AG20443 (cell line): ENCODE measurements at places on chromosomes 7 and 10.

DNA sequence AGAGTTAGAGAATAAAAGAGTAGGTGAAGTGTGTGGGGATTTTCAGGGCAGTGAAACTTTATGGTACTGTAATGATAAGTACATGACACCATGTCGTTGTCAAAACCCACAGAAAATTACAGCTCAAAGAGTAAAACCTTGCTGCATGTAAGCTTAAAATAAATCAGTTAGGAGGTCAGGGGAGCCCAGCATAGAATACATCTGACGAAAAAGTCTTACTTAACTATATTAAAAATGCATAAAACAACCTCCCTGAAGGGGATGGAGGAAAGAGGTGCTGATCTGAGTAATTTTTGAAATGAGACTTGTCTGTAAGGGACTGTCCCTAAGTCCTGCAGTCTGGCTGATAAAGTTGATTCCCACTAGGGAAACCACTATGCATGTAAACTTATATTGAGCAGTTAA, 49.8 kb upstream of the AKR1E2 start:
- no peak for DNase-seq

- DNase-seq, result no peak
Observed at GRCh38 chr7:1120791-1121190, 32.9 kb downstream of the GPER1 start.

- DNase-seq, result no peak
Observed at GRCh38 chr7:87253589-87254087, 34.1 kb upstream of the TMEM243 start.

DNA sequence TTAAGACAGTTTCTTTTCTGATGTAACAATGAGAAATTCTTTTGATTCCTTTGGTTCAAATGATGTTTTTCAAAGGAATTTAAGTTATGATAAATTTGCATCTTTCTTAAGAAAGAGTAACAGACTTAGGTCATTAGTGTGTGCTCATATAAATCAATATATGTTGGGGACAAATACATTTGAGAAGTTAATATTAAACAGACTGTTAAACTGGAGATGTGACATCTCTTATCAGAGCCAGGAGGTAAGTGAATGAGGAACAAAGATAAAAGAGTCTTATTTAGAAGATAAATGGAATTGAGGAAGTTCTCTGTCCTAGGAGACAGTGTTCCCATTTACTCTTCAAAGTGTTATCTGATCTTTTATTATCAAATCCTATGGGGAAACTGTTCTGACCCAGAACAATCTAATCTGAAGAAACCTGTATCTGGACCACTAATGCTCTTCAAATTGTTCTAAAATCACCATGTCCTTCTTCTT, 104.8 kb upstream of the LAMB4 start:
- no peak for DNase-seq

DNA sequence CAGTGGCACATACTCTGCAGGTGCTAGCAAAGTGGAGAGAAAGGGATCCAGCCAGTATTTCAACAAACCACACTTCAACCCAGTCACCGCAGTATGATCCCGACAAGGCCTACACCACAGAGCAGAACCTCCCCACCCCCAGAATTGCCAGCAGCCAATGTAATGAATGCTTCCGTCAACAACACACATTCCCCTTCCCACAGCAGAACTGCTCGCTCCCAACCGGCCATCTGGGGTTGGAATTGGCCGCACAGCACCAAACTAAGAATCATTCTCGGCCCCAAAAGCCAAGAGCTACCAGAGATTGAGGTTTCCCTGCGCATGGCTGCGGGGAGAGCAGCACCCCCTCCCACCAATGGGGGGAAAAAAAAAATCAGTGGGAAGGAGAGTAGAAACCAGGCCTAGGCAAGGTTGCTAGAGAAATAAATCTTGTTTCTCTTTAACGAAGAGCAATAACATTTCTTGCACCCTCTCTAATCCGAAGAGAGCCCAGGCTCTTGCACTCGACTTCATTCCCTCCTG, 1.1 kb downstream of the WASL start:
- DNase-seq, result peak; percentile 63

GRCh38 chr7:2008936-2009540, 223.7 kb downstream of the MAD1L1 start:
- no peak for DNase-seq

DNA sequence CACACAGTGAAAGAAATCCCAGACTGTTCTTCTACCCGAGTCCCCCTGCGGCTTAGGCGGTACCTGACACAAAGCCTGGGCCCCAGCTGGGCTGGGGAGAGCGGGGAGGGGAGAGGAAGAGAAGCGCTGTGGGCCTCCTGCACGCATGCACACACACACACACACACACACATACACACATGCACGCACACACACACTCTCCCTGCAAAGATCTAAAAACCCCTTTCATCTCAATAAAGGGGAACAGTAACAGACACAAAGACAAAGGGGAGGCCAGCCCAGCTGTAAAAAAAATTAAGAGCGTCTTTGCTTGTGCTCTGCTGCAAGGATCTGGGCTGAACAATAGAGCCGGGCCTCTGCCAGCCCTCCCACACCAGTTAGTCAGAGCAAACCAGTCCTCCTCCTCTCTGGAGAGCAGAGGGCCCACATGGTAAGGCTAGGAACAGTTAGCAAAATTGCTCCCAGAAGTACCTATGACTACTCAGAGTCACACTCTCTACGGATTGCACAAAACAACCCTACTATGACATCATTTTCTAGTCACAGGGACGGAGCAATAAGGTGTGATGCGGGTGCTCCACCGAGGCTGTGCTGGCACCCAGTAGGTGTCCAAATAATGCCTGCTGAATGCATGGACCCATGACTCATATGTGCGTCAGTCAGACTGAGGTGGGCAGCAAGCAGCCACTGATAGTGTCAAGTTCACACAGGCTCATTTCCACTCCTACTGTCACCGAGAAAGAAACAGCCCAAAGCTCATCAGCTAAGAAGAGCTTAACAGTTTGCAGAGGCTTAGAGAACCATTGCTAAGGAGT, 9.2 kb downstream of the ITPRIP start:
- DNase-seq, result peak; percentile 78

DNA sequence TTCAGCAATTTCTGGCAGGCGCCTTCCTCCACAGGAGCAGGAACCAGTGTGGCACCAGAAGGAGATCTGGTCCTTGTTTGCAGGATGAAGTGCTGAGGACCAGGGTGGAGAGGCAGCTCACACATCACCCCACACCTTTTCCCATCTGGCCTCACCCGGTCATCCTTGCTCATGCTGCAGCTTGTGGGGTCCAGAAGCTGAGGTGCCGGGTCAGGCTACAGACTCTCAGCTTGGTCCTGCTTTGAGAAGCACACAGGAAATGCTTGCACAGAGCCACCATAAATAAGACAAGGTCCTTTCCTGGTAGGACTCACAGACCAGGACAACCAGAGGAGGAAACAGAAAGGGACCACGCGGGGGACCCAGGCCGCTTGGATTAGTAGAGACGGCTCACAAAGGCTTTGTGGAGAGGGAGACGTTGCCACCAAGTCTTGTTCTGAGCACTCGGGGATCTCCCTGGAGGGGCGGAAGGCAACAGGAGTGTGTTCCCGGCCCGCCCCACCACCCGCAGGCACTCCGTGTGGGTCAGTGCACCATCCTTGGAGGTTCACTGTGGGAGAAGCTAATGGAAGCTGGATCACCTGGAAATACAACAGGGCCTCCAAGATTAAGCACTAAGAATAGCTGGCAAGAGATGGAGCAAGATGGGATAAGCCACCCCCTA, 29.6 kb upstream of the EN2 start:
- no peak for DNase-seq

DNA sequence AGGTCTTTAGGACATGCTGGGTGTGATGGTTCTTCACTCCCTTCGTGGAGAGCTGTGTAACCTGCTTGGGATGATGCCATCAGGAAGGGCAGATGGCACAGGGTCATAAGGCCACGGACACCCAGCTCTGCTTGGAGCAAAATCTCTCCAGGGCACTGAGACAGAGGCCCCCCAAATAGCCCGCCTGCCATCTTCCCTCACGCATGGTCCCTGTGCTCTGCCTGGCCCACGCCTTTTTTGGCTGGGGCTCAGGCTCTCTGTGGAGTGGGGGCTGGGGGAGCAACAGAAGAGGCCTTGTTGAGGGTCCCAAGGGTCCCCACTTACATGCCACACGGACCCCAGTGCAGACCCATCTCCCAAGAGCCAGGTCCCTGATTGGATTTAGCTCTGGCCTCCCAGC, 93.3 kb upstream of the RET start:
- no peak for DNase-seq

- DNase-seq, result peak; percentile 88
Observed at GRCh38 chr10:86688398-86688921, 20.1 kb downstream of the LDB3 start.

- no peak for DNase-seq
Observed at GRCh38 chr10:132182591-132182990, 4.2 kb upstream of the DPYSL4 start.

GRCh38 chr7:1940402-1940786, 270.3 kb downstream of the ELFN1 start:
- DNase-seq, result no peak

DNA sequence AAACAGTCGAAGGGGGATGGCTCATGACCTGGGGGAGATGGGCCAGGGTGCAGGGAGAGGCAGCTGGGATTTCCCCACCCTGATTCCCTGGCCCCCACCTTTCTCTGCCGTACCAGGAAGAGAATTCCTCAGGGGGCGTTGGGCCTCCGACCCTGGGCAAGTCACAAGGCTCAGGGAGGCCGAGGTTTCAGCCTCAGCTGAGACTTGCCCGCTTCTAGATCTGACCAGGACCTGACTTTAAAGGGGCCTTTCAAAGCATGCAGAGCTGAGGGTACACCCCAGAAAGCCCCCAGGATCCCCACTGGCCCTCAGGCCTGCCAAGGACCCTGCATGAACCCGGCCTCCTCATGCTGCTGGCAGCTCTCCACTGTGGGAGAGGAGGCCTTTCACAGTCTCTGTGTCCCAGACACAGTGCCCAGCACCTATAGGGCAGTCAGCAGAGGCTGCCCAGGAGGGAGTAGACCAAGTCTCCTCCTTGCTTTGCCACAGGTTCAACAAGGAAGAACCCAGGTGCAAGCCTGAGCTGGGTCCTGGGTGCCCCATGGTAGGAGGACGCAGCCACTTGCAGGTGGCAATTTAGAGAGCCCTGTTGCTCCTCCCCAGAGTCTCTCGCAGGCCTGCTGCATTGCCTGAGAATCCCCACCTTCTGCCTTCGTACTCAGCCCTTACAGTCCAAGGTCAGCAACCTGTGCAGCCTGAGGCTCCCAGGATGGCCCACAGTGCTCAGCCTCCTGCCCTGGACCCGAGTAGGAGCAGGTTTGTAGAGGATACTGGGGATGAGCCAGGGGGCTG, 89.3 kb downstream of the CHST15 start:
- DNase-seq, result no peak

DNA sequence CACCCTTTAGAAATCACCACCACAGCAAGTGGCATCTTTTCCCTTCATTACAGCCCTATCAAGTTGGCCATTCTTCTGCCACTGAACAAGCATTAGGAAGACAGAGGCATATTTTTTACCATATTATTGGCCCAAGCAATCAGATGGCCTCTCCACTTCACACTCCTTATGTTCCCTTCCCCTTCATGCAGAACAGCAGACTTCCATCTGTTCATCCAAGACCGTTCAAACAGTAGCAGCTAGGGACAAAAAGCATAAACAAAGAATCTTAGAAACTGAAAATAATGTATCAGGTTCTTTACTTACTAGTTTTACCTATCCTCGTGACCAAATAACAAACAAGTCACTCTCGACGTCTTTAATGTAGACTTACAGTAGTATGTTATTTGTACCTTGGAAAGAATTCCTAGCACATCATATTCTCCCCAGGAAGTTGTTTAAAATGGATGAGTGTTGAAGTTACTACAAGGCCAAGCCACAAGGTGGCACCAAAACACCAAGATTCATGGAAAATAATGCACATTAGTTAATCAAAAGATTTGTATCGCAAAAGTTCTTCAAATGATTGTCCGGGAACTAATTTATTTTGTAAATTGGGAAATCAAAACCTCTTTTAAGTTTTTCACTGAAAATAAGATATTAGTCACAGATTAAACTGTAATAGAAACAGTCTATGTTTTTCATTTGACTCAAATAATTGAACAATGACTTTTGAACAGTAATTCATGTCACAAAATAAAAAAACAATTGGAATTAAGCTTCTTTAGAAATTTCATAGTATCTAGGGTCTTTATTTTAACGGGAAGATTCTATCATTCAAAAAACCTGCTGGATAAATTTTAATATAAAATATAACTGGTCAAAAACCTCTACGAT, 112.1 kb downstream of the VPS41 start:
- peak; percentile 55 for DNase-seq

- DNase-seq, result no peak
Observed at GRCh38 chr7:16711730-16712129, 41.8 kb upstream of the TSPAN13 start.

GRCh38 chr10:107687701-107688100, 523.2 kb upstream of the SORCS1 start:
- DNase-seq, result peak; percentile 9

- no peak for DNase-seq
Observed at GRCh38 chr10:69612760-69613159, 17.3 kb upstream of the FAM241B start.

DNA sequence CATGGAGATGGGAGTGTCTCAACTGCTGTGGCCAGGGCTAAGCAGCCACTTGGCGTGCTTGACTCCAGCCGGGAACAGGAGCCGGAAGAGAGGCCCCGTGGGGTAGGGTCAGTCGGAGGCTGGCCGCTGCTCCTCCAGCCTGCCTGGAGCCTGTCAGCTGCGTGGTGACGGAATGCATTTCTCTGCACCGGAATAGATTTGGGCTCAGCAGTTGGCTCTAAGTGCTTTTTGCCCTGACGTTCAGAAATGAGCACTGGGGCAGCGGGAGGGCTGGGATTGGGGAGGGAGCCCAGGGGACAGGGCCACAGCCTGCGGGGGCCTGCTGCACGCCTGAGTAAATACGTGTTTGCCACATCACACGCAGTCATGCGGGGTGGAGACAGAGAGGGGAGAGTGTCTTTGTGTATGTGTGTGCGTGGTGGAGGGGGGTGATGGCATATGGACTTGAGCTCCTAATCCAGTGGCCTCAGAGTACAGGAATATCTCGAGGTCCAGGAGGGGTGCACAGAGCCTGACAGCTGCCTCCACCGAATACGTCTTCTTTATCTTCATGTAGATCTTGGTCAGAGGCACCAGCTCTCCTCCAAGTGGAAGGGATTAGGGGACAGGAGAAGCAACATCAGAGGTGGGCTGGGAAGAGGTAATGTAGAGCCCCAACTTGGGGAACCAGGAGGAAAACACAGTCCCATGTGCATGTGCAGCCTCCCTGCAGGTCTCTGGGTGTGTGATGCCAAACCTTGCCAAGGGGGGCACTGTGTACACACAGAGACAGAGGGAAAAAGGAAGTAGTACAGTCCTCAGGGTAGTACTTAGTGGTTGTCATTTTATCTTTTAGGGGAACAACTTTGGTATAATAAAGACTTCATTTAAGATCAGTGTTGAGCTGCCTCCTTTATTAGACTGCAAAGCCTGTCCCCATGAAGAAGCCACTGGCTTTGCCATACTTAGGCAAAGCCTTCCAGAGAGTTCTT, 151.4 kb downstream of the CDH23 start:
- peak; percentile 70 for DNase-seq

GRCh38 chr7:88116235-88116795, 103.5 kb downstream of the SRI start:
- no peak for DNase-seq
